ENCODE measurements at places on chromosomes 11 and 22. TPM values are rescaled to one million over a fixed set of nuclear protein-coding genes. Genes with fewer than 3 reads are reported as not detected.
A peak's percentile ranks its signal among the peaks of the same experiment; 100 is the strongest.

The POU2AF3 gene
- not detected for total RNA-seq

The PATE4 gene
- not detected for total RNA-seq

- H3K4me1 ChIP-seq: no peaks in the 10 kb centered on the region
- peaks cover 4% of the 10 kb centered on the region for H3K27me3 ChIP-seq
- H3K27ac ChIP-seq: no peak overlapping the region
Observed at GRCh38 chr11:59954219-59954847, 9.5 kb upstream of the OOSP4A start.

- H3K27me3 ChIP-seq: no peaks in the 10 kb centered on the region
- peaks cover 36% of the 10 kb centered on the region for H3K4me1 ChIP-seq
- H3K4me3 ChIP-seq: no peak overlapping the region
- H3K27ac ChIP-seq: no peak overlapping the region
Observed at GRCh38 chr11:117966908-117967307, 19.3 kb upstream of the IL10RA start.

- H3K36me3 ChIP-seq: no peaks in the 10 kb centered on the region
- H3K4me1 ChIP-seq: peaks cover 3% of the 10 kb centered on the region
- no peak for DNase-seq
- H3K27me3 ChIP-seq: peaks cover 21% of the 10 kb centered on the region
- no peak overlapping the region for H3K27ac ChIP-seq
Observed at GRCh38 chr22:19727310-19728150, 4.2 kb downstream of the GP1BB start.

The PKDREJ gene
- not detected for total RNA-seq

The IL18BP gene
- 16.5 TPM for total RNA-seq

DNA sequence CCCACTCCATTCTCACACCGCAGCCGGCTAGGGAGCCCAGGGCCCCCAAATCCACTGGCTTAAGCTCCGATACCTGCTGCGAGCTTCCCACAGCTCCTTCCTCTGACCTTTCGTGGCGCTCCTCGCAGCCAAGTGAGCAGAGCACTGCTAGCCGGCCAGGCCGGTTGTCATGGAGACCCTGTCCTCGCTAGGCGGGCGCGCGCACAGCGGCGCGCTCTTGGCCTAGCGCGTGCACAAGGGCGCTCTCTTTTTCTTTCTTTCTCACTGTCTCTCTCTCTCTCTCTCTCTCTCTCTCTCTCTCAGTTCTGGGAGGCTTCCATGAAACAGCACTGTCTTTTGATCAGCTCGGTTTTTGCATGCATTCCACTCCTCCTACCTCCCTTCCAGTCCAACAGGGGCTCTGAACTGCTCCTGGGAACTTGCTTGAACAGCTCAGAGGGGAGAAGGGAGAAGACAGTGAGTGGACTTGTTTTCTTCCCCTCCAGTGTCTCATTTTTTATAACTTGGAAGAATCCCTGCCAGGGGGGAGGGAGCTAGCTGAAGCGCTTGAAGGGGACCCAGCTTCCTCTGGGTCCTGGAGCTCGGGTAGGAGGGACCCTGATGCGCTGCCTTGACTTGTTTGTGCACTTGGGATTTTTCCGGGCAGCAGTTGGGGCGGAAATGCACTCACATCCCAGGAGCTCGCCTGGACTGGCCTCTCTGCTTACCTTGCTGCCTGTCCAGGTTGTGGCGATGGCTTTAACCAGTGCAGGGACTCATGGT lies 100.3 kb upstream of the AKIP1 start:
- H3K36me3 ChIP-seq: no peaks in the 10 kb centered on the region
- peaks cover 5% of the 10 kb centered on the region for H3K4me1 ChIP-seq
- H3K27me3 ChIP-seq: peaks cover 21% of the 10 kb centered on the region
- H3K4me3 ChIP-seq: no peak overlapping the region

The GDPD4 gene
- not detected for total RNA-seq

- DNase-seq: no peak
- no peak within 1 kb of the TSS for H3K27ac ChIP-seq
- H3K4me3 ChIP-seq: peak within 1 kb of the TSS; percentile 56
Observed at GRCh38 chr22:29072979-29073617, at the start of gene KREMEN1. Gene KREMEN1 (plus strand): TSS chr22:29073035. CDS start chr22:29073131, 96 bp downstream.

The SNU13 gene
- total RNA-seq: 178 TPM

- H3K4me3 ChIP-seq: no peak overlapping the region
- DNase-seq: no peak
- H3K4me1 ChIP-seq: peaks cover 7% of the 10 kb centered on the region
- peaks cover 22% of the 10 kb centered on the region for H3K27me3 ChIP-seq
Observed at GRCh38 chr11:128662960-128663359, 30.9 kb upstream of the FLI1 start.

The NEFH gene
- 0.87 TPM for total RNA-seq

DNA sequence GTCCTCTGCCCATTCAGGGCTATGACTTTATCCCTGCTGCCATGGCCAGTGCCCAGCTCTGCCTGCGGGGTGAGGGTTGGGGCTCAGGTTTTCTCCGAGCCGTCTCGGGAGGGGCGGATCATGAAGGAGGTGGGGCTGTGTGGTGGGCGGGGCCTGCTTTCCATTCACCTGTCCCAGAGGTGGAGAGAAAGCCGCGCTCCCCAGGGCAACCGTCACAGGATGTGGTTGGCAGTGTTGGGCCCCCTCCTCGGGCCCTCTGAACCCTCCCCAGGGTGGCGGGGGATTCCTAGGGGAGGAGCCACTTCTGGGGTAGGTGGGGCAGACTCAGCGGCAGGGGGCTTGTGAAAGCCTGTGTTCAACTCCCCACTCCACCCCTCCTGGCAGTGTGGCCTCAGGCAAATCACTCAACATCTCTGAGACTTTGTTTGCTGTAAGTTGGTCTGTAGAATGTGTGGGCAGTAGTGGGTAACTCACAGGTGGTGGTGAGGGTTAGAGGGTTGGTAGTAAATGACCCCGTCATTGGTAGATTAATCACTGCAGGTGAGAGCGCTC lies 50.3 kb downstream of the CD6 start:
- peak overlapping the region; percentile 40 for H3K4me3 ChIP-seq
- DNase-seq: peak; percentile 90
- H3K4me1 ChIP-seq: peaks cover 78% of the 10 kb centered on the region

The TRPC6 gene
- total RNA-seq: not detected

GRCh38 chr11:90251599-90251998 lies 28.8 kb upstream of the CHORDC1 start:
- no peak overlapping the region for H3K27ac ChIP-seq
- no peak for DNase-seq
- no peak overlapping the region for H3K4me3 ChIP-seq
- H3K4me1 ChIP-seq: peaks cover 7% of the 10 kb centered on the region
- H3K36me3 ChIP-seq: no peaks in the 10 kb centered on the region

The PDE3B gene
- 101 TPM for total RNA-seq

GRCh38 chr22:23682077-23682476 lies 8.7 kb upstream of the RGL4 start:
- H3K27me3 ChIP-seq: no peaks in the 10 kb centered on the region
- H3K4me3 ChIP-seq: no peak overlapping the region
- H3K36me3 ChIP-seq: peaks cover 11% of the 10 kb centered on the region
- DNase-seq: no peak
- peaks cover 2% of the 10 kb centered on the region for H3K4me1 ChIP-seq
- H3K27ac ChIP-seq: no peak overlapping the region

GRCh38 chr11:73982595-73982989 lies at the start of gene UCP2:
Gene UCP2 (minus strand): TSS chr11:73982843. CDS start chr11:73978378, 4,465 bp downstream.
- peak within 1 kb of the TSS; percentile 83 for H3K4me3 ChIP-seq
- H3K27me3 ChIP-seq: no peaks in the 10 kb centered on the region
- peak; percentile 88 for DNase-seq

DNA sequence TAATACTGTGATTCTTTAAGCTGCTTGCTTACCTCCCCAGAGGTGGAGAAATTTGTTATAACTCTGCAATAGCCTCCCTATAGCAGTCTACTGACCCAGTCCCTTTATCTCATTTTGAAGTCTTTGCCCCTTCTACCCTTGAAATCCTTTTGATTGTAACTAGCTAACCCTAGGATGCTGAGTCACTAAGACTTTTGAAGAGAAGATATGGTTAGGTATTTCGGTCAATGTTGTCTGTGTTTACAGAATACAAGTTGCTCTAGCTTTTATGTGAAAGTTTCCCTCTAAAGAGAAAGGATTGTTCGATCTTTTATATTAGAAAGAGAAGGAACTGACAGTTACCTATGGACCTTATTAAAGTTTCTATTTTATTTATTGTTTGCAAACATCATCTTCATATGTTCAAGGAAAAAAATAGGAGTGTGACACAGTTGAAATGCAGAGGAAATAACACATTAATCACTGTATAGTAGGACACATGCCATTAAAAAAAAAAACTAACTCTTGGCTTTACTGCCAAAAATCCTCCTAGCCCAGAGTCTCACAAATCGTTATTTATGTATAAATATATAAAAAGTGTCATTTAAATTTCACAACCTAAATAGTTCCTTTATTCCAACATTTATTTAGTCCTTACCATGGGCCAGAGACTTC lies 3.1 kb downstream of the HYLS1 start:
- no peak for DNase-seq
- peaks cover 49% of the 10 kb centered on the region for H3K4me1 ChIP-seq
- peaks cover 45% of the 10 kb centered on the region for H3K36me3 ChIP-seq
- peaks cover 2% of the 10 kb centered on the region for H3K27me3 ChIP-seq

- H3K36me3 ChIP-seq: no peaks in the 10 kb centered on the region
- no peak overlapping the region for H3K4me3 ChIP-seq
- peaks cover 5% of the 10 kb centered on the region for H3K27me3 ChIP-seq
- H3K27ac ChIP-seq: no peak overlapping the region
Observed at GRCh38 chr11:69435161-69435986, 46.1 kb upstream of the LINC01488 start.

GRCh38 chr11:131345406-131345805 lies 25.0 kb upstream of the NTM start:
- H3K4me1 ChIP-seq: no peaks in the 10 kb centered on the region
- DNase-seq: no peak
- no peak overlapping the region for H3K27ac ChIP-seq
- H3K36me3 ChIP-seq: no peaks in the 10 kb centered on the region

DNA sequence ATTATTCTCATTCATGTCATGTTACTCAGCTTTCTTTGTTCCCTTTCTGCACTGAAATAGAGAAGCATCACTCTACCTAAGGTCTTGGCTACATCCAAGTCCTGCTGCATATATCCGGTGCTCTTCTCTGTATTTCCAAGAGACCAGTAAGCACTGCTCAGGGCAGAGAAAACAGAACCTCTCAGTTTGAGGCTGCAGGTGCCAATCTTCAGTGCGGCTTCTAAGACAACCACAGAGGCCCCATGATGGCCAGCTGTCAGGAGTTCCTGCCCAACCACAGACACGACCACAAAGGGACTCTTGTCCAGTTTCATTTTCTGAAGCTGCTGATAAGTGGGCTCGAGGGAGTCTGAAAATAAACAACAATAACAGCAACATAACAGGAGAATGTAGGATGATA lies 378.4 kb upstream of the PITPNB start:
- peaks cover 21% of the 10 kb centered on the region for H3K4me1 ChIP-seq
- no peak overlapping the region for H3K27ac ChIP-seq
- no peak overlapping the region for H3K4me3 ChIP-seq
- H3K27me3 ChIP-seq: no peaks in the 10 kb centered on the region
- DNase-seq: no peak
- no peaks in the 10 kb centered on the region for H3K36me3 ChIP-seq

- no peaks in the 10 kb centered on the region for H3K27me3 ChIP-seq
- peaks cover 7% of the 10 kb centered on the region for H3K4me1 ChIP-seq
- no peak overlapping the region for H3K27ac ChIP-seq
- no peak overlapping the region for H3K4me3 ChIP-seq
- peaks cover 44% of the 10 kb centered on the region for H3K36me3 ChIP-seq
- DNase-seq: no peak
Observed at GRCh38 chr22:30021881-30022619, 58.2 kb upstream of the HORMAD2 start.

GRCh38 chr11:81207421-81208054 lies 1526.1 kb downstream of the FAM181B start:
- no peaks in the 10 kb centered on the region for H3K27me3 ChIP-seq
- DNase-seq: no peak
- H3K27ac ChIP-seq: no peak overlapping the region
- H3K4me3 ChIP-seq: no peak overlapping the region
- no peaks in the 10 kb centered on the region for H3K4me1 ChIP-seq

The OR51B4 gene
- total RNA-seq: not detected

The MAPK8IP2 gene
- total RNA-seq: 0.29 TPM

The LRP5 gene
- total RNA-seq: 32.2 TPM

- peak overlapping the region; percentile 82 for H3K4me3 ChIP-seq
- H3K36me3 ChIP-seq: peaks cover 29% of the 10 kb centered on the region
- peak overlapping the region; percentile 93 for H3K27ac ChIP-seq
- no peak for DNase-seq
- peaks cover under 1% of the 10 kb centered on the region for H3K27me3 ChIP-seq
Observed at GRCh38 chr22:17085277-17086181, 729 bp downstream of the IL17RA start.

DNA sequence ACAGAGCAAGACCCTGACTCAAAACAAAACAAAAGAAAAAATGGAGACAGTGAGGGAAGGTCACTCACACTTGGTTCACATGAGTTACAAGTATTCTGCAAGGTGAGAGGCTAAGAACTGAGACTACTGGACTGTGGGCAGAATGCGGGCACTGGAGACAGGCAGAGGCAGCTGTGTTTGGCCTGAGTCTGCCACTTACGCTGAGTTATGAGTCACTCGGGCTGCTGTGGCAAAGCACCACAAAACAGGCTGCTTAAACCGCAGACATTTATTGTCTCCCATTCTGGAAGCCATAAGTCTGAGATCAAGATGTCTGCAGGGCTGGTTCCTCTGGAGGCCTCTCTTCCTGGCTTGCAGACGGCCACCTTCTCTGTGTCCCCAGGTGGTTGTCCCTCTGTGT lies 122.8 kb downstream of the SHANK2 start:
- no peak overlapping the region for H3K27ac ChIP-seq
- no peaks in the 10 kb centered on the region for H3K36me3 ChIP-seq
- DNase-seq: no peak
- H3K4me1 ChIP-seq: no peaks in the 10 kb centered on the region

GRCh38 chr11:27217948-27218420 lies 145.0 kb downstream of the CCDC34 start:
- no peaks in the 10 kb centered on the region for H3K27me3 ChIP-seq
- H3K27ac ChIP-seq: no peak overlapping the region
- H3K4me1 ChIP-seq: no peaks in the 10 kb centered on the region
- DNase-seq: no peak

- peaks cover 16% of the 10 kb centered on the region for H3K4me1 ChIP-seq
- no peak for DNase-seq
- H3K27me3 ChIP-seq: no peaks in the 10 kb centered on the region
- no peak overlapping the region for H3K27ac ChIP-seq
Observed at GRCh38 chr11:420054-420910, 5.5 kb upstream of the SIGIRR start.

- no peak overlapping the region for H3K4me3 ChIP-seq
- DNase-seq: peak; percentile 49
- no peaks in the 10 kb centered on the region for H3K36me3 ChIP-seq
- no peak overlapping the region for H3K27ac ChIP-seq
- peaks cover 14% of the 10 kb centered on the region for H3K4me1 ChIP-seq
Observed at GRCh38 chr11:65366340-65366773, 11.8 kb downstream of the TIGD3 start.

The C1QTNF5 gene
- not detected for total RNA-seq

GRCh38 chr22:22554587-22555284 lies 4.3 kb downstream of the PRAME start:
- H3K4me1 ChIP-seq: peaks cover 4% of the 10 kb centered on the region
- no peaks in the 10 kb centered on the region for H3K36me3 ChIP-seq
- H3K4me3 ChIP-seq: no peak overlapping the region
- DNase-seq: no peak
- no peaks in the 10 kb centered on the region for H3K27me3 ChIP-seq

- peaks cover 34% of the 10 kb centered on the region for H3K27me3 ChIP-seq
- H3K36me3 ChIP-seq: no peaks in the 10 kb centered on the region
- H3K4me1 ChIP-seq: no peaks in the 10 kb centered on the region
- DNase-seq: no peak
- H3K4me3 ChIP-seq: no peak overlapping the region
- H3K27ac ChIP-seq: no peak overlapping the region
Observed at GRCh38 chr11:116502641-116503061, 270.1 kb downstream of the BUD13 start.

The DYNC2H1 gene
- total RNA-seq: 1.3 TPM

GRCh38 chr22:48738204-48738980 lies 1089.3 kb downstream of the BRD1 start:
- DNase-seq: no peak
- H3K27ac ChIP-seq: no peak overlapping the region
- no peaks in the 10 kb centered on the region for H3K27me3 ChIP-seq
- H3K4me1 ChIP-seq: no peaks in the 10 kb centered on the region
- no peaks in the 10 kb centered on the region for H3K36me3 ChIP-seq
